Brain (organoid and tissue), 16 donors: ENCODE measurements at places on chromosomes 2 and 18. TPM values are rescaled to one million over a fixed set of nuclear protein-coding genes. Genes with fewer than 3 reads are reported as not detected.
A peak's percentile ranks its signal among the peaks of the same experiment; 100 is the strongest.

GRCh38 chr18:69380324-69380723 lies 20.4 kb upstream of the DOK6 start:
- DNase-seq: no peak

- DNase-seq: no peak
Measured at GRCh38 chr18:36733150-36733549, 95.7 kb downstream of the TPGS2 start.

GRCh38 chr2:33839791-33840190 lies 240.7 kb upstream of the FAM98A start:
- DNase-seq: no peak

DNA sequence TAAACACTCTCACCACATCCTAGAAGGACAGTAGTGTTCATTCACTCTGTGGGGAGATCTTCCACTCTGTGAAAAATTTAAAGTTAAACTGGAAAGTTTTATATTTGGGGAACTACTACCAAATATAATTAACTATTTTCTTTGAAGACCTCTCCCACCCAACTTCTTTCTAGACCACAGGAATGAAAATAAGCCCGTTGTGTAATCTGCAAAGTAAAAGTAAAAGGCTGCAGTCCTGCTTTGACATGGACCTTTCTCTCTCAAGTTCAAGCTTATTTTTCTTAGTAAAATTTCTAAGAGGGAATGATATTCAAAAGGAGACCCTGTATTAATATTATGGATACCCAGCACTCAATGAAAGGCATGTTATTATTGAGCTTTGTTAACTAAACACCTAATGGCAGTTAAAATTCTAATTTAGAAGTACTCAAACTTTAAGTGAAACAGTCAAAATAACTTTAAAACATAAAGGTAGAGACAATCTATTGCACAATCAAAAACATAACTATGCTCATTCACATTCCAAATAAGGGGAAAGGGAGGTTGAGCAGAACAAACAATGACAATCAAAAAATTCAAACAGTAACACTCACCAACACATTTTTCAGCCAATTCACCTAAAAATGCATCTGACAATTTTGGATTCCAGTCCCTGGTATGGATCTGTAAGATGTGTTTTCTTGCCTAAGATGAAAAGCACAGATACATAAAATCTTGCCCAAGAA lies 98.5 kb downstream of the ATAD2B start:
- DNase-seq: no peak

DNA sequence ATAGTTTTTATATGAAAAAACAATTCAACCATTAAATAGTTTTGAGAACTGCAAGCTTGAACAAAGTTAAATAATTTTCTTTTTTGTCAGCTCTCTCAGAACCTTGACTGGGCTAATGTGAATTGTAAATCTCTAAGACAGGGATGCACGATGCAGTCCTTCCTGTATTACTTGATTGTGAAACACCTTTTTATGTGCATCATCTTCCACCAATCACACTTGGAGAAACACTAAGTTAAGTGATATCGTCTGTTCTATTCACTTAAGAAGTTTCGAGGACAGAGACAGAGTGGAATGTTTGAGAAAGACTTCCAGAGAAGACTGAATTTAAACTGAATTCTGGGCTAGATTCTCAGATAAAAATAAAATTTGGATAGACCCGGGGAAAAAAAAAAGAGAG lies 238.2 kb downstream of the MREG start:
- no peak for DNase-seq

GRCh38 chr2:197130318-197130717 lies 180.3 kb downstream of the ANKRD44 start:
- DNase-seq: no peak

GRCh38 chr2:233223059-233223894 lies 28.2 kb upstream of the ATG16L1 start:
- no peak for DNase-seq

GRCh38 chr2:211281430-211282073 lies 725.2 kb downstream of the CPS1 start:
- no peak for DNase-seq

GRCh38 chr2:197777823-197778407 lies 7.2 kb downstream of the BOLL start:
- peak; percentile 62 for DNase-seq

DNA sequence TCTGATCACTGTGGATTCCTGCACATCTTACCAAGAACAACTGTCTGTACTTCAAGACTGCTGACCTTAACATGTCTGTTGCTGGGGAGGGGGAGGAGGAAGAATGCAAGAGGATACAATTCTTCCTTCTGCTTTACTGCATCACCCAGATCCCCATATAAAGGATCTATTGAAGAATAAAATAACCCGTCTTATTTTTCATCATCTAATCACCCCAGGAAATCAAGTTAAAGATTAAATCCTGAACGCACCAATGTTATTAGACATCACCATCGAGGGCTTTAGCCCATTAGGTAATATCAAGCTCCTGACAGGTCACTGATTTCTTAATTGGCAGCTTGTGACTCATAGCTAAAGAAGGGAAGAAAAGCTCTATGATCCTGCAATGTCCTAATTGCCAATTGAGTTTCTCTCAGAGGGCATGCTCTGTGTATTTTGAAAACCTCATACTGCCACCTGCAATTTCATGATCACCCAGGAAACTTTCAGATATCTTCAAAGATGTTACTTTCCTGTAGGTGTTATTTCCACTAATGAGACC lies 75.4 kb upstream of the KCNE4 start:
- no peak for DNase-seq

SERPINB11 gene
- not detected for polyA plus RNA-seq

LRRTM1 gene
- 2.6 TPM for polyA plus RNA-seq

VWA3B gene
- 1.1 TPM for polyA plus RNA-seq

KIAA2012 gene
- 0.42 TPM for polyA plus RNA-seq
